T-helper 9 cell (primary cell): ENCODE measurements at places on chromosomes 4 and X.

DNA sequence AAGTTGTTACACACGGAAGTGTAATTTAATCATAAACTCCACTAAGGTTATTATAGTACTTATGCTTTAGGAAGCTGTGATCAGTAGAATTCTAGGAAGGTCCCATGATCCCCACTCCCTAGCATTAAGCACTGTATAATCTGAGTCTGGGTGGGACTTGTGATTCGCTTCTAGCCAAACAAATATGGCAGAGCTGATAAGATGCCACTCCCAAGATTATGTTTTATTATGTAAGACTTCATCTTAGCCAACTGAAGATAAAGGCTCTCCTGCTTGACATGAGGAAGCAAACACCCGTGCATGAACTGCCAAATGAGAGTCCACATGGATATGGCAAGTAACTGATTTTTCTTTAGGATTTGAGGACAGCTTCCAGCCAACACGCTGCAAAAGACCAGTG is 186.4 kb upstream of the NDST3 start:
- DNase-seq, result no peak

GRCh38 chrX:120485315-120485637 is 16.2 kb upstream of the LAMP2 start:
- DNase-seq, result no peak

- no peak for DNase-seq
Measured at GRCh38 chrX:39601231-39602177, 496.3 kb downstream of the BCOR start.

GRCh38 chr4:2083116-2083825 is 24.1 kb downstream of the NAT8L start:
- DNase-seq, result no peak

GRCh38 chrX:21778236-21778635 is 20.3 kb upstream of the SMPX start:
- DNase-seq, result no peak

- DNase-seq, result no peak
Measured at GRCh38 chr4:104642521-104642920, 147.8 kb upstream of the CXXC4 start.

GRCh38 chr4:20868108-20868507 is 167.8 kb downstream of the PACRGL start:
- no peak for DNase-seq

GRCh38 chr4:38939165-38939564 is 71.6 kb downstream of the FAM114A1 start:
- DNase-seq, result no peak

GRCh38 chr4:38080061-38080974 is 120.1 kb downstream of the PTTG2 start:
- no peak for DNase-seq

DNA sequence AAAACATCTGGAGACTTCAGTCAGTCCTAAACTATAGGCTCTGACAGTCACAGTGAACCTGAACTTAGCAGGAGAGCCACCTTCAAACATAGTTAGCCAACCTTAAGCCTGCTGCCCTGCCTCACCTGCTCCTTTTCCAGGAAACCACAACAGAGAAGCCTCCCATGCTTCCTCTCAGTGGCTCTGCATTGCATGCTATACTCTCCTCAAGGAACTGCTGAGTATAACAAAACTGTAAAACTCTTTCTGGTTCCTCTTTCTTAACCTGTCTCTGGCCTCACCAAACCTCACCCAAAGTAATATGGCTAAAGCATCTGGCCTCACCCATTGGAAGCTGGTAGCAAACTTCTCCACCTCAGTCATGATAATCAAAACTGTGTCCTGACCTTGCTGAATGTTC is 122.1 kb downstream of the ANKRD50 start:
- no peak for DNase-seq

DNA sequence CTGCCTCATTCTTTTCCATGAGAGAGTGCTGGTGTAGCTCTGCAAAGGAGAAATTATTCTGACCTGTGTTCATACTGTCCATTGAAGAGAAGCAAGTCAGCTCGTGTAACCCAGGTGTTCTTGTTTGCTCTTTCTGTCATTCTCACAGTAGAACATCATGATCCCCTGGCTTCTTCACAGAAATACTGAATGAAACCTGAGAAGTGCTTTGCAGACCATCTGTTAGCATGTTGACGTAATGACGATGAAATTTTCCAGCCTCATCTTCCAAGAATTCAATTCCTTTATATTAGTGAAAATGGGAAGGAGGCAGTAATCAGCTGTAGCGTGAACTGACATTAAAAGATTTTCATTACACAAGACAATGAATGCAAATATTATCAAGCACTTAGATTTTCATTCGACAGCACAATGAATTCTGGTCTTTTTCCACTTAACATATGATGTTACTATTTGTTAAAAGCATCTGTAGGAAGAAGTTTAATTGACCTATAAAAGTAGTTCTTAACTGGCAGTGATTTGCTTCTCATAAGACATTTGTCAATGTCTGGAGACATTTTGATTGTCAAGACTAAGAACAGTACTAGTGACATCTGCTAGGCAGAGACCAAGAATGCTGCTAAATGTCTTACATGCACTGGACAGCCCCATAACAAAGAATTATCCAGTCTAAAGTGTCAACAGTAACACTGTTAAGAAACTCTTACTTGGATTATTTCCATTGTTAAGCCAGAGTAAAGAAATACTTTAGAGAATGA is 246.3 kb downstream of the BANK1 start:
- DNase-seq, result no peak

GRCh38 chr4:52752936-52753335 is 1.7 kb upstream of the ERVMER34-1 start:
- DNase-seq, result no peak

DNA sequence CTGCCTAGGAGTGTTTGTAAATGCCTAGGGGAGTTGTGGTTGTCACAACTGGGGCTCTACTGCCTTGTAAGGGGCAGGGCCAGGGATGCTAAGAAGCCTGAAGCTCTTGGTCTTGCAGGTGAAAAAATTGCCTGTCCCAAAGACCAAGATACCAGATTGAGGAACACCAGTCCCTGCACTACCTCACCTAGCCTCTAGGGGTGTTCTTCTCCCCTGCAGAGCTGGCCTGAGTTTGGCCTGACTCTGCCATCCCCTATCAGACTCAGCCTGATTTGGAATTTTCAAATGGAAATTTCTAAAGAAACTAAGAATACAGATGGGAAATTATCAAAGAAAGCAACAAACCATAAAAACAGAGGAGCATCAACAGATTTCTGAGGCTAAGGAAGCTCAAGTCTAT is 90.4 kb downstream of the ZC4H2 start:
- DNase-seq, result no peak

- DNase-seq, result no peak
Measured at GRCh38 chr4:28225050-28225449, 1364.4 kb downstream of the STIM2 start.

DNA sequence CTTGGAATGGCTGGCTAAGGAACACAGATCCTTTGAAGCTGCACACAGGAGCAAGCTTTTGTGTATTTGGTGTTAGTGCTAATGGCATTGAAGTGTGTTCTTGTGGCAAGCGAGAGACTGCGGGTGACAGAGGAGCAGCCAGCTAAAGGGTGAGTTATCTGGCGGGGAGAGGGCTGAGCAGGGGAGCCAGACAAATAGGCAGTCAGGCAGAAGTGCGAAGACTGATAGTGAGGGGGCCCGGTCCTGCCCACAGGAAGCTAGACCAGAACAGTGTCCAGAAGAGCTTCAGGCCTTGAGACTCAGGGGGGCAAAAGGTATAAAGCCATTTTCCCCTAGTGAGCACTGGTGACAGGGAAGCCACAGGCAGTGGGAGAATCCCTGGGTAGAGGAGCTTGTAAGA is 49.6 kb upstream of the MAMLD1 start:
- no peak for DNase-seq

- DNase-seq, result no peak
Measured at GRCh38 chr4:123739806-123740205, 343.2 kb downstream of the SPRY1 start.

DNA sequence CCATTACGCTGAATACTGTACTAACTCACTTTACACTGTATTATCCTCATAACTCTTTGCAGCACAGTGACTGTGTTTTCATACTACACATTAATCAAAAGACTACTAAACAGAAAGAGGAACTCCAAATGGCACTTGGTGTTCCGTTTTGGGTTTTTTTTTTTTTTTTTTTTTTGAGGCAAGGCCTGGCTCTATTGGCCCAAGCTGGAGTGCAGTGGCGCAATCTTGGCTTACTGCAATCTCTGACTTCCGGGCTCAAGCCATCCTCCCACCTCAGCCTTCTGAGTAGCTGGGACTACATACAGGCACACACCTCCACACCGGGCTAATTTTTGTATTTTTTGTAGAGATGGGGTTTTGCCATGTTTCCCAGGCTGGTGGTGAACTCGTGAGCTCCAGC is 10.7 kb downstream of the KLHL8 start:
- DNase-seq, result no peak

GRCh38 chrX:39718981-39719380 is 378.8 kb downstream of the BCOR start:
- DNase-seq, result no peak

DNA sequence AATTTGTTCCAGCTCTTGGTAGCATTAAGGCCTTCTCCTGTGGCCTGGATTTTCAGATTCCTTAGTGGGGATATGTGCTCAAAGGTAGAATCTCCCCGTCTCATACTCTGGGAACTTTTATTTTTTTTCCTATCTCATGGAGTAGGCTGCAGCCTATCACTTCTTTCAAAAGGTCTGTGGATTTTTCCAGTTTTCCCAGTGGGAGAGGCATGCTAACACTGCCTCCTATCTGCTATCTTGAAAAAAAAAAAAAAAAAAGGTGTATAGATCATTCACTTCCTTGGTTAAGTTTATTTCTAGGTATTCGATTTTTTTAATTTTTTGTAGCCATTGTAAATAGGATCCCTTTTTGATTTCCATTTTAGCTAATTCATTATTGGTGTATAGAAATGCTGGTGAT is 67.1 kb downstream of the IL15 start:
- DNase-seq, result no peak

DNA sequence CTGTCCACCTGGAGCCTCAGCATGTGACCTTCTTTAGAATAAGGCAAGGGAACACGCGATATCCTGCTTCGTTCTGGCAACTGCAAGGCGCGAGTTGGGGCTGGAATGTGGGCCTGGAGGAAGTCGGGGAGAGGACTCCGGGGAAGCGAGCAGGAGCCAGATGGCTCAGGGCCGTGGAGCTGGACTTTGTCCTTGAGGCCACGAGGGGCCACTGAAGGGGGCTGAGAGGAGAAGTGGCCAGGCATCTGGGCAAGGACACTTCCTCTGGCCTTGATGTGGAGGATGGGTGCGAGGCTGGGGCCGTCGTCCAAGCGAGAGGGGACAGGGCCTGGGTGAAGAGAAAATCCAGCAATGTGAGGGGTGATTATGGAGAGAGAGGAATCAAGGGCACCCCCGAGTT is 12.2 kb upstream of the DUSP9 start:
- no peak for DNase-seq

DNA sequence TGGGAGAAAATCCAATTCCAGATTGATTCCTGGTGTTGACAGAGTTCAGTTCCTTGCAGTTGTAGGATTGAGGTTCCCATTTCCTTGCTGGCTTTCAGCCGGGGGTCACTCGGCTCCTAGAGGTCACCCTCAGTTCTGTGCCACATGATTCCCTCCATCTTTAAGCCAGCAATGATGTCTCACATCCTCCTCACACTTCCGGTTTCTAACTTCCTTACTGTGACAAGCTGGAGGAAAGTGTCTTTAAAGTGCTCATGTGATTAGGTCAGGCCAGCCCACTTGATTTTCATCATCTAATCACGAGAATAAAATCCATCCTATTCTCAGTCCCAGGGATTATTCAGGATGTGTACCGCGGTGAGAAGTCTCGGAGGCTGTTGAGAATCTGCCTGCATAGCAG is 19.4 kb upstream of the SMIM31 start:
- no peak for DNase-seq

GRCh38 chr4:25069014-25069413 is 38.3 kb upstream of the LGI2 start:
- no peak for DNase-seq

DNA sequence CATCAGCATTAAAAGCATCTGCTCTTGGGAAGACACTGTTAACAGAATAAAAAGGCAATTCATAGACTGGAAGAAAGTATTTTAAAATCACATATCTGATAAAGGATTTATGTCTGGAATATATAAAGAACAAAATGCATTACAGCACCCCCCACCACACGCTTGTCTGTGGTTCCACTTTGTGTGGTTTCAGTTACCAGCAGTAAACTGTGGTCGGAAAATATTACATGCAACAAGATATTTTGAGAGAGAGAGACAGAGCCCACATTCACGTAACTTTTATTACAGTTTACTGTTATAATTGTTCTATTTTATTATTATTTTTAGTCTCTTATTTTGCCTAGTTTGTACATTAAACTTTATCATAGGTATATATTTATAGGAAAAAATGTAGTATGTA is 21.2 kb upstream of the PDE6B start:
- DNase-seq, result no peak

GRCh38 chr4:1297456-1298325 is 8.0 kb downstream of the MAEA start:
- DNase-seq, result no peak

- no peak for DNase-seq
Measured at GRCh38 chrX:54920610-54921426, at the start of gene TRO. TRO (plus strand) TSS chrX:54920824; CDS start chrX:54922247, 1,423 bp downstream.

GRCh38 chr4:99736846-99737245 is 79.2 kb upstream of the C4orf54 start:
- no peak for DNase-seq

DNA sequence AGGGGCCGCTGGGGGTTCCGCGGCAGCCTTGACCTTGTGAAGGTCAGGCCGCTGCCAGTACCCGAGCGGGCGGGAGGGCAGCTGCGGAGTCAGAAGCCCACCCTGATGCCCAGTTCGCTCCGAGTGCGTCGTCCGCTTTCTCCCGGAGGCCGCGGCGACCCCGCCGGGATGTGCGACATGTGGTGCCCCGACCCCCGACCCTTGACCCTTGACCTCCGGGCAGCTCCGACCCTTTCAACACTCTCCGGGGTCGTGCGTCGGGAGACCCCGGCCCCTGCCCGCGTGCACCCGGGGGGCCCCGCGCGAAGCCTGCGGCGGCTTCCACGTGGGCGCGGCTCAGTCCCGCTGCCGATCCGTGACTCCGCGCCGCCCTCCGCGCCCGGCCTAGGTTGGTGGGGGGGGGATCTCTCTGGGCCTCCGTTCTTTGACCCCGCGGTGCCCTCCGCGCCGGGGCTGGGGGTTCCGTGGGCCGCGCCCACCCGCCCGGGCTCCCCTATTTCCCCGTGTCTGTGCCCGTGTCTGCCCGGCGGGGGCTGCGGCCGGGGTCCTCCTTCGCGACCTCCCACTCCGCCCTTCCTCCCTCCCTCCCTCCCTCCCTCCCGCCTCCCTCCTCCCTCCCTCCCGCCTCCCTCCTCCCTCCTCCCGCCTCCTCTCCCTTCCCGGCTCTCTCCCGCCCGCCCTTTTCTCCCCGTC is 609 bp upstream of the SLC25A6 start:
- no peak for DNase-seq

DNA sequence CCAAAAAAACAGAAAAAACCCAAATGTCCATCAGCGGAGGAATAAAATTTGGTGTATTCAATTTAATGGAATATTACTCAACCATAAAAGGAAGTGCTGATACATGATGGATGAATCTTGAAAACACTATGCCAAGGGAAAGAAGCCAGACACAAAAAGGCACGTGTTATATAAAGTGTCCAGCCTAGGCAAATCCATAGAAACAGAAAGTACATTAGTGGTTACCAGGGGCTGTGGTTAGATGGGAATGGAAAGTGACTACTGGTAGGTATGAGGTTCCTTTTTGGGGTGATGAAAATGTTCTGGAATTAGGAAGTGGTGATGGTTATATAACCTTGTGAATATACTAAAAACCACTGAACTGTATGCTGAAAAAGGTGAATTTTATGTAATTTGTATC is 3.5 kb upstream of the CDKL2 start:
- no peak for DNase-seq

GRCh38 chr4:176479767-176480166 is 160.0 kb downstream of the SPCS3 start:
- DNase-seq, result no peak
